HTR-8/SVneo (cell line): ENCODE measurements at places on chromosomes 12 and 14.

DNA sequence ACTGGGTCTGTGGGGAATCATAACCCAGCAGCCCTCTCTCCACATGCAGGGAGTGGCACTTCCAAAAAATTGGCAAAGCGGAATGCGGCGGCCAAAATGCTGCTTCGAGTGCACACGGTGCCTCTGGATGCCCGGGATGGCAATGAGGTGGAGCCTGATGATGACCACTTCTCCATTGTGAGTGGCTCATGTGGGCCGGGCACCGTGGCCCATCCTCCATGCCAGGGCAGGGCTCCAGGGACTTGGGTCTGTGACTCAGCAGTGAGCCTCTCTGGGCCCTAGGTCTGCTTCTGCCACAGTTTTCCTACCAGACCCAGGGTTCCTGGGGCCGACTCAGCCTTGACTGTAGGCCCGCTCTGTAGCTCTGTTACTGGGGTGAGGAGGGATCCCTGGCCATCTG is 2.2 kb downstream of the NPFF start:
- DNase-seq: no peak

DNA sequence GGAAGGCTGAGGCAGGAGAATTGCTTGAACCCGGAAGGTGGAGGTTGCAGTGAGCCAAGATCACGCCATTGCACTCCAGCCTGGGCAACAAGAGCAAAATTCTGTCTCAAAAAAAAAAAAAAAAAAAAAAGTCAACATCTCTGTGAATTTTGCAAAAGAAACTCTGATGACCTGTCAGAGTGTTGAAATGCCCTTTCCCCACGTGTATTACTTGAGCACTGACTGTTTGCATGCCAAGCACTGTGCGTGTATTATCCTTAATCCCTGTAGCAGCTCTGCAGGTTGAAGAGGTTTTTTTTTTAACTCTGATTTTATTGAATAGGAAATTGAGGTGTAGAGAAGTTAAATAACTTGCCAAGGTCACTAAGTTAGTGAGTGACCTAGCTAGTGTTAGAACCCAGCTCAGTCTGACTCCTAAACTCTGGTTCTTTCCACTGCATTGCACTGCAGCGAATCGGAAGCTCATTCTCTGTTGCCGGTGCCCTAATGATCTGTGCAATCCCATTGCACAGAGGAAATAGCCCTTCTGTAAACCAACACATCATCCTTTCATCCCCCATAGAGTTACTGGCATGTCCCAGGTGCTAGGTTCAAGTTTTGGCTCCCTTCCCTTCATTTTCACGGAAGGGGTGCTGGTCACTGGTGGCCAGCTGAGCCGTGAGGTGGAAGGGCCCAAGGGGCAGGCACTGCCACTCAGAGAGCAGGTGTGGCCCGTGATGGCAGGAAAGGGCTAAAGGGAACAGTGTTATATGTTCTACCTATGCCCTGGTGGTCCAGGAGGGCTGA is 122.3 kb downstream of the EML1 start:
- no peak for DNase-seq

DNA sequence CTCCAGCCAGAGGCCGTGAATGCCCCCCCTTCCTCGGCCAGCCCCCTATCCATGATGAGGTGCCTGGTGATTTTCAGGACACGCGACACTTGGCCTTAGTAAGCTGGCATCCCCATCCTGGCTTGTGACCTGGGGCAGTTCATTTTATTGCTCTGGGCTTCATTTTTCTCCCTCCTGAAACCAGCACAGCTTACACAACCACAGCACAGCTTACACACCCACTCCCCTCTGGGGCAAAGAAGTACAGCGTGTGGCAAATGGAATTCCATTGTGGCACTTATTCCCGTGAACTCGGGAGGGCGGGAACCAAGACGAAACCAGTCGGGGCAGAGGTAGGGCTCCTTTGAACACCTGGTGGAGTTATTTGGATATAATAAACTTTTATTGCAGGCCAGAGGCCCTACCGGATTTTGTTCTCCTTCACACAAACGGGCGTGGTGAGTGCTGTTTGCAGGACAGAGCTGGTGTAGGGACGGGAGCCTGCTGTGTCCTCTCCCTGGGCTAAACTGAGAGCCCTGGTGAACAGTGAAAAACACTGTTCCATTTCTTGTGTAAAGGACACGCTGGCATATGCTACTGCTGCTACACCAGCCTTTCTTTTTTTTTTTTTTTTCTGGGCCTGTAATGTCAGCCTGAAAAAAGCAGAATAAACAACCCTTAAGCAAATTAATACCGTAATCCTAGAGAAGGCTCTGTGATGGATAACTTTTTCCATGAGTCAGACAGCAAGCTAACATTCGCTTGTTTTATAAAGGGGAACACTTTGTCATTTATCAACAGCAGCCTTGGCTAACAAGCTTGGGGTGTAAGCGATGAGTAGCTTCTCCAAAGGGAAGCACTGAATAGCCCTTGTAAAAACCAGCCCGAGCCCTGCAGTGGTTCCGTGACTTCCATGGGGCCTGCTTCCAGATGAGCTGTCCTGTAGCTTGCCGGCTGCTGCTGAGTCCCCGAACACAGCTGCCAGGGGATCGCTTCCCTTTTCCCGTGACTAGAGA is 29.3 kb downstream of the CD9 start:
- no peak for DNase-seq

GRCh38 chr14:99315197-99315596 is 43.2 kb upstream of the BCL11B start:
- no peak for DNase-seq

GRCh38 chr14:91778217-91778616 is 46.3 kb upstream of the CATSPERB start:
- no peak for DNase-seq

DNA sequence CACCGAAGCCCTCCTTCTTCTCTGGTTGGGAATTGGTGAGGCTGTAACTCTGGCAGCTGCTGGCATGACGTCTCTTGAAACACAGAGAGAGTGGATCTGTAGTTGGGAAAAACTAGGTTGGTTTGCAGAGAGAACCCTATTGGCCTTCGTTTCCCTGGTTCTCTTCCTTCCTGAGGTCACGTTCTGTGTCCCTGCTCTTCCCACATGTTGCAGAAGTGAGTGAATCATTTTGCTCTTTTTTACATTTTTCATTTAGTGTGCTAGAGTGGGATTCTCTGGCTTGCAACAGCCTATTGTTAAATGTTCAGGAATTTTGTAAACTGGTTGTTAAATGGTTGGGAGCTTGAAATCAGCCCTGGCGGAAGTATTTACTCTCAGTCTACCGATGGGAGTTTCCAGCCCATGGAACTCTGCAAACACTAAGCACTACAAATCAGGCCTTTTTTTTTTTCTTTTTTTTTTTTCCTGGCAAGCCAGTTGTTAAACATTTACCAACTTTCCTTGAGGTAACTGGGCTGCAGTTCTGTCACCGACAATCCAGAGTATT is 26.8 kb upstream of the CKAP4 start:
- DNase-seq: no peak

- no peak for DNase-seq
These were observed 58.3 kb upstream of the DYRK2 start for GRCh38 chr12:67590149-67590790.

DNA sequence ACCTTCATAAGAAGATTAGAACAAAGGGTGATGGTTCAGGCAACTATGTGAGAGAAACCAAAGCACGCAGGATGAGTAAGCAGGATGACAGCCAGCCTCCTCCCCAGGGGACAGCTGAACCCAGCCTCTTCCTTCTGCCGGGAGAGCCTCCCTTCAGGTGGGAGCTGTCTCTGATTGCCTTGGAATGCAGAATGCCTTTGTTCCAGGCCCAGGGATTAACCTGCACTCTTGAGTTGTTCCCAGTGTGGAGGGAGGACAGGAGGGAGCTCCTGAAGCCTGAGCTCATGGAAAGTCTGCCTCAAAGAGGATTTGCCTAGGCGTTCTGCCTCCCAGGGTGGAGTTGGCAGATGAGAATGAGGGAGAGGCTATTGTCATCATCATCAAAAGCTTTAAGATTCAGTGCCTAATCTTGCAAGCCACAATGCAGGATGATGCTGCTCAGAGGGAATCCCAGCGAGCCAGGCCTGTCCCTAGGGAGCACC is 3.6 kb upstream of the KRT6A start:
- DNase-seq: peak; percentile 45

- DNase-seq: no peak
These were observed 16.7 kb downstream of the DHX37 start for GRCh38 chr12:124972211-124972610.

GRCh38 chr14:34059925-34060650 is 109.2 kb upstream of the EGLN3 start:
- peak; percentile 70 for DNase-seq

GRCh38 chr14:86084097-86084496 is 554.2 kb downstream of the FLRT2 start:
- no peak for DNase-seq

- no peak for DNase-seq
These were observed 3.9 kb upstream of the ENDOU start for GRCh38 chr12:47729233-47729632.

- no peak for DNase-seq
These were observed 86.9 kb downstream of the EPS8 start for GRCh38 chr12:15702276-15702675.

DNA sequence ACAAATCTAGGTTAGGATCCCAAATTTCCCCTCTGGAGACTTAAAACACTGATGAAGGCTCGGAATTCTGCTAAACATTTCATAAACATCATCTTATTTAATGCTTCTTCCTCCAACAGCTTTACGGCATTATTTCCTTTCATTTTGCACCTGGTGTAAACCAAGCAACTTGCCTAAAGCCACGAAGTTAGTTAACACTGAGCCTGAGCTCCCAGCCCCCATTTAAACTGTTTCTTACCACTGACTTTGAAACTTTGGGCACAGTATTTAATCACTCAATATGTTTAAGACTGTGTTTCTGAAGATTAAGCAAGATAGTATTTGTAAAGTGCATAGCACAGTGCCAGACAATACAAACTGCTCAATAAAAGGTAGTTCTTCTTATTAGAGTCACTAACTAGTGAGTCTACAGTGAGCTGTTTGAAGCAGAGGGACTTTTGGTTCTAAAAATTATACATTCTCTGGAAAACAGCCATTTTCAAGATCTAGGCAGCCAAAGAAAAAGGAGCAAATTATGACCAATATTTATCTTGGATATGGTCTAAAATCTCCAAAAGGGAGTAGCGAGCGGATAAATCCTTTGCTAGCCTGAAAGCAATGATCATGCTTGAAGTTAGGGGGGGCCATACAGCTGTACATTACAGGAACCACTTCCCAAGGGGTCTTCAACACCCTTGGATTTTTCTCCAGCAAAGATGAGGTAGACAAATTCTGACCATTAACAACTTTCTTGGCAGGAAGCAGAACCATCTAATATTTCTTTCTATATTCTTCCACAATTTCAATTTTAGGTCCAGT is 4.0 kb downstream of the EGLN3 start:
- no peak for DNase-seq

DNA sequence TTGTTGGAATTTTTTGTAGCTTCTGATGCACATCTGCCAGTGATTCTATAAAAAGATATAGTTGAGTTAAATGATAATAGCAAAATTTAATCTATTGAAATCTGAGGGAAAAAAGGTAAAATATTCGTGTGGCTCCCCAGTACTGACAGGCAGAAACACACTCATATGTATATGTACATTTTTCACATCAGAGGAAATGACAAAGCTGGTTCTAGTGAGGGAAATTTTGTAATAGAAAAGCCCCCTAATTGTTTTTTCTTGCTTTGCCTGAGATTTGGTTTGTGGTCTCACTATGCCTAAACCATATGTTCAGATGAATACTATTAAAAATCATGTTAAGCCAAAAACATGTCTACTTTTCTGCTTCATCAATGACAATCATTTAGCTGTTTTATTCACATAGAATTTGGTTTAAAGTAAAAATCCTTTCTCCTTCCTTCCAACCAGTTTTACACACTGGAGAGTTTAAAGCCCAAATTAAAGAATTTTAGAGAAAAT is 203.5 kb downstream of the ANO6 start:
- no peak for DNase-seq

DNA sequence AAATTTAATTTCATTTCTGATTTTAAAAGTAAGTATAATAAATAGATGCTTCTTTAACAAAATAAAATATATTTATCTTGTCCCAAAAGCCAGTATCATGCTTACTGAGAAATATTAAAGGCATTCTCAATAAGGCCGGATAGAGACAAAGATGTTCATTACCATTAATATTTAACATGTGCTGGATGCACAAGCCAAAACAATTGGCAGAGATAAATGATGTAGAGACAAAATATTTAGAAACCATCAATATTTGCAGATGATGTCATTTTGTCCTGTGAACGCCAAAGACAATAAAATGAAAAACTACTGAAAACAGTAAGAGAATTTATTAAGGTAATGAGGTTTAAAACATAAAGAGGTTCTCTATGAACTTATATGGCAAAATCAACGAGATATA is 313.5 kb downstream of the ITPR2 start:
- no peak for DNase-seq

DNA sequence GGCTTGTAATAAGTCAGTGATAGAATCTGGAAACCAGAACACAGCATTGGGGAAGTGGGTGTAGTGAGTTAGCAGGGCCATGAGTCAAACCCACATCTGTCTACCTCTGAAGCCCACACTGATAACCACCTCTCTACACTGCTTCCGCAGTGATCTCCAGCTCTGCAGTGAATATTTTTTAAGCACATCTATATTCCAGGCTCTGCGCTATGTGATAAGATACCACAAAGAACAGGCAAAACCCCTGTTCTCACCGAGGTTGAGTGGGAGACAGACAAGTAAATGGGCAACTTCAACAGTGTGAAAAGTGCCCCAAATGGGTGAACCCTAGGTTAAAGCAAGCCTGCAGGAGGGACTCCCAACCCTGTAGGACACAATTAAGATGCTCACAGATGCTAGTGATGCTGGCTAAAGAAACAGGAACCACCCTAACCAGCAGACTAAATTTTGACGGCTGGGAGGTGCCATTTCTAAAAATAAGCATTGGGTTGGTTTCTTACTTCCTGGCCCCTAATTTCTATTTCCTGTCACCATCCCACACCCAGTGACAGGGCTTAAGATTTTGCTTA is 375.0 kb downstream of the DPF3 start:
- no peak for DNase-seq

DNA sequence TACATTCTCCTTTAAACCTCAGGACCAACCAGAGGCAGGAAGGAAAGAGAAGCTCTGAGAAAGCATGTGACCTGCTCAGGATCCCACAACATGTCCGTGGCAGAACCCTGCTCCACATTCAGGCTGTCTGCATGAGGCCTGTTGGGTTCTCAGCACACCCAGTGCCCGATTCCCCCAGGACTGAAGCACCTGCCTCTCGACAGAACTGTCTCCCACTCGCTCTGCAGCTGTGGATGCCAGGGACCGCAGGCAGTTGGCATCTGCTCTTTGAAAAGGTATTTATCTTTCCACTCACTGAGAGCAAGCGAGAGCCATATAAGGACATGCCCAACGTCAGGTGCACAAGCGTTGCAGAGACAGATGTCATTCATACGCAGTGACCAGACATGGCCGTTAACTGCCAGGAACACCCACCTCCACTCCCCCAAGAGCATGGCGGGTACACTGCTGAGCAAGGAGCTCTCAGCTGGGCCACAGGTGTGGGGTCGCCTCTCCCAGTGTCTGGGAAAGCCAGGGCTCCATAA is 18.9 kb downstream of the PITPNM2 start:
- DNase-seq: no peak

- DNase-seq: no peak
These were observed 47.3 kb downstream of the ACSM4 start for GRCh38 chr12:7351177-7351576.

- DNase-seq: no peak
These were observed 41.3 kb upstream of the TMTC2 start for GRCh38 chr12:82645414-82645813.
